Motor neuron (in vitro differentiated cells): ENCODE measurements at places on chromosomes 4 and X. TPM values are rescaled to one million over a fixed set of nuclear protein-coding genes. Genes with fewer than 3 reads are reported as not detected.

- no peak for ATAC-seq
These were observed 57.1 kb upstream of the GUCY1A1 start for GRCh38 chr4:155609455-155610059.

The SPATA4 gene
- not detected in 2 replicates for total RNA-seq

The NALF2 gene
- total RNA-seq, result 8.4 and 9.1 TPM in 2 replicates

The NPNT gene
- total RNA-seq, result 0.11 and 0.24 TPM in 2 replicates

GRCh38 chr4:17997129-17997528, 24.4 kb downstream of the LCORL start:
- no peak for ATAC-seq

GRCh38 chrX:13357925-13358324, 38.1 kb upstream of the ATXN3L start:
- ATAC-seq, result peak; percentile 73

GRCh38 chr4:86608757-86609375, 14.8 kb downstream of the PTPN13 start:
- ATAC-seq, result no peak

- no peak for ATAC-seq
These were observed 33.5 kb upstream of the CHRNA9 start for GRCh38 chr4:40301603-40302002.

DNA sequence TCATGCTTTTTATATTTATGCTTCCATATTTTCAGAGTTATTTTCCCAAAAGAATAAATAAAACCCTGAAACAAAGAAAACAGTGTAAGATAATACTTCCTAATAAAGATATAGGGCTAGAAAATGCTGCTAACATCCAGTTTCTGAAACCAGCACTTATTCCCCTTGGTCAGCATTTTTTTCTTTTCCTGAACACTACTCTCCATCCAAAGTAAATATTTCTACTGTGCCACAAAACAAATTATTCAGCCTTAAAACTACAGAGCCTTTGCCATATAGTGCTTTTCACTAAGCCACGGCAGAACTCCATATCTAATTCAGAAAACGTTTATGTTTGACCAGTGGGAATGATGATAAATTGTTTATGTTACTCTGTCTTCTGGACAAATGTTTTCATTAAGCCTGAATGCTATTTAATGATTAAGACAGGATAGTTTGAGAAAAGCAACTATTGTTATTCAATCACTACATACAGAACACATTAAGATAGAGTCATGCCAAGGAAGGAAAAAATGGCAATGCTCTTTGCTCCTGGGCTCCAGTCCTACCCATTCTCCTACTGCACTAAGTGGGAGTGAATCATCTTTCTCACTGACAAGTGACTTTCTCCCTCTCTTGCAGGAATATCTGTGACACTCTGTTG, 723.9 kb downstream of the FAT4 start:
- no peak for ATAC-seq

GRCh38 chr4:139849219-139849618, 183.6 kb downstream of the MGST2 start:
- ATAC-seq, result peak; percentile 66

GRCh38 chr4:102298716-102299115, 46.6 kb downstream of the SLC39A8 start:
- no peak for ATAC-seq

GRCh38 chr4:108483079-108483478, 137.3 kb upstream of the RPL34 start:
- ATAC-seq, result no peak

The TMPRSS11F gene
- 0.29 TPM in 1 of 2 replicates, not detected in the other for total RNA-seq

GRCh38 chr4:43296946-43297528, 404.5 kb downstream of the GRXCR1 start:
- peak; percentile 58 for ATAC-seq

- ATAC-seq, result no peak
These were observed 36.2 kb downstream of the DCX start for GRCh38 chrX:111375747-111376146.

The COX7B2 gene
- not detected in 2 replicates for total RNA-seq

GRCh38 chrX:1477801-1478458, 25.2 kb upstream of the ASMTL start:
- ATAC-seq, result no peak

- ATAC-seq, result peak; percentile 52
These were observed 141.6 kb downstream of the PCDH18 start for GRCh38 chr4:137390707-137391106.

The ANAPC10 gene
- total RNA-seq, result 22.1 and 23.8 TPM in 2 replicates

DNA sequence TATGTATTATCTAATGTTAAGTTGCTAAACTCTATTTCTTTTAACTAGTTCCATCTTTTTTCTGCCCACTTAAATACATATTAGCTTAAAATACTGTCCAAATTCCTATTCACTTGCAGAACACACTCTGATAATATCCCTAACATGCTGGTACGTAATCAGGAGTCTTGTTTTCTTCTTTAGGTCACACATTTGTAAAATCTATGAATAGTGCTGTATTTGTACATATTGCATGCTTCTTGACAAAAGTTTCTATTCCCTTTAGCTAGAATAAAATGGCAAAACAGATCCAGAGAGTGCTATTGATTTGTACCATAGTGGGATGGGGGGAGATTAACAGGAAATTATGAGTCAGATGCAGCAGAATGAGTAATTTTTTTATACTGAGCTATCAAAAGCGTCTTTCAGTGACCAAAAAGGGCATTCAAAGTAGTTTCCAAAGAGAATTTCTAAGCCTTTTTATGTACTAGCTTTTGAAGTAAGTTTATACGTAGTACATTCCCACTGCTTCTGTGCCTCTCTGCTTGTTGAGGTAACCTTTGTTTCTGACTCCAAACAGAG, 126.5 kb downstream of the PTPN13 start:
- ATAC-seq, result no peak

DNA sequence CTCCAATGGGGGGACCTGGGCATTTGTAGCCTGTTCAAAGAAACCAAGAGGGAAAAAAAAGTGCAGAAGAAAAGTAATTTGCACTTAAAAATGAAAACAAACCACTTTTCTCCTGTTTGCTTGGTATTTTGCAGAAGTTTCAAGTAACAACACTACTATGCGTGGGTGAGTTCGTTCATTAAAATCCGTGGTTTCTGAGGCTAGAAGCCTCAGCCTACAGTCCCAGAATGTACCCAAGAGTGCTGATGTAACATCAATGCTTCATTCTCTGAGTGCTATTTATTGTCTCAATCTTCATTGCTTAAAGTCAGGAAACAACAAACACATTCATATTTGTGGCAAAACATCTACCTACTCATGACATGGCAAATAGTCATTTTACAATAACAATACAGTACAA, 29.2 kb downstream of the LGI2 start:
- ATAC-seq, result no peak

The ADH6 gene
- 0.81 and 1.3 TPM in 2 replicates for total RNA-seq
